Stimulated activated CD8-positive, alpha-beta memory T cell treated with anti-CD3 and anti-CD28 coated beads, Interleukin-4, amount 100 ng/mL, for 4 hours (primary cell): ENCODE measurements at places on chromosomes 13 and 19.

- DNase-seq = no peak
Observed at GRCh38 chr13:41006306-41006705, 12.8 kb downstream of the ELF1 start.

DNA sequence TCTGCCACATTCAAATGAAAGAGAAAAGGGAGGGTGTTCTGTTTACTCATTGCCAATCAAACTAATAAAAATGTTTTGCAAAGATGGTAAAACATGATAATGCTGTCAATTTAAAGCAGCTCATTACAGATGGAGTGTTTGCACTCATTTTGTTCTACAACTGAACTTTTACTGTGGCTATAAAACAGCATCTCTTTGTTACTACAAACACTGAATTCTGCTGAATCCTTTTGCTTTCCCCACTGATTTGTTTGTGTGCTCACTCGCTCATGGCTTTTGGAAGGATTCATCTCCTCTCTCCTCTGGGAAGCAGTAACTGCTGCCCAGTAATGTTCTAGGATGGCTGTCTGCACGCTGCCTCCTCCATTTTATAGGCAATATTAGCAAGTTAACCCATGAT, 434.5 kb downstream of the PCDH9 start:
- no peak for DNase-seq

GRCh38 chr13:98065468-98065867, 77.4 kb upstream of the FARP1 start:
- DNase-seq = no peak

- DNase-seq = no peak
Observed at GRCh38 chr19:42421591-42422031, 5.6 kb downstream of the LIPE start.

GRCh38 chr13:113005076-113005865, 36.3 kb downstream of the MCF2L start:
- DNase-seq = no peak

DNA sequence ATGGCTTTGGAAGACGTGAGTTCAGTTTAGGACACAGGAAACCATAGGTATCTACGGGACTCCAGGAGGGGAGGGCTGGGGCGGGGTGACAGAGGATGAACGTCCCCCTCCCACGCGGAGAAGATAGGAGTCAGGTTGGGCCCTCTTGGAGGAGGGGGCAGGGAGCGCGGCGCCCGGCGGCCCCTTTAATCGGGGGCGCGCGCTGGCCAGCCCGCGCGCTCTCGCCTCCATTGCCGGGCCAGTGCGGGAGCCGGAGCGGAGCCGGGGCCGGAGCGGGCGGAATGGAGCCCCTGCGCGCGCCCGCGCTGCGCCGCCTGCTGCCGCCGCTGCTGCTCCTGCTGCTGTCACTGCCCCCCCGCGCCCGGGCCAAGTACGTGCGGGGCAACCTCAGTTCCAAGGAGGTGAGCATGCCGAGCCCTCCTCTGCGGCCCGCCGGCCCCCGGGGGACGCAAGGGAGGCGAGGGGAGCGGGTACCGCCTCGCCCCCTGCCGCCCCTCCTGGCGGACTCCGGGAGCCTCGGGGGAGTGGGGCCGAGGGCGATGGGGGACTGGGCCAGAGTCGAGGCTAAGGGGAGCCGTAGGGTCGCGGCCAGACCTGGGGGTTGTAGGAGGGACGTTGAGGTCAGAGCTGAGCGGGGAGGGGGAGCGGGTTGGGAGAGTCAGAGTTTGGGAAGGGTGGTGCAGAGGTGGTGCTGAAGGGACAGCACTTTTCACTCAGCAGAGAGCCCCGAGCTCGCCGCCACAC, at the start of gene TMEM145:
TMEM145 (plus strand) TSS at position 214 of the 744 bp plus-strand sequence; CDS start at position 282, 68 bp downstream.
- DNase-seq = no peak

DNA sequence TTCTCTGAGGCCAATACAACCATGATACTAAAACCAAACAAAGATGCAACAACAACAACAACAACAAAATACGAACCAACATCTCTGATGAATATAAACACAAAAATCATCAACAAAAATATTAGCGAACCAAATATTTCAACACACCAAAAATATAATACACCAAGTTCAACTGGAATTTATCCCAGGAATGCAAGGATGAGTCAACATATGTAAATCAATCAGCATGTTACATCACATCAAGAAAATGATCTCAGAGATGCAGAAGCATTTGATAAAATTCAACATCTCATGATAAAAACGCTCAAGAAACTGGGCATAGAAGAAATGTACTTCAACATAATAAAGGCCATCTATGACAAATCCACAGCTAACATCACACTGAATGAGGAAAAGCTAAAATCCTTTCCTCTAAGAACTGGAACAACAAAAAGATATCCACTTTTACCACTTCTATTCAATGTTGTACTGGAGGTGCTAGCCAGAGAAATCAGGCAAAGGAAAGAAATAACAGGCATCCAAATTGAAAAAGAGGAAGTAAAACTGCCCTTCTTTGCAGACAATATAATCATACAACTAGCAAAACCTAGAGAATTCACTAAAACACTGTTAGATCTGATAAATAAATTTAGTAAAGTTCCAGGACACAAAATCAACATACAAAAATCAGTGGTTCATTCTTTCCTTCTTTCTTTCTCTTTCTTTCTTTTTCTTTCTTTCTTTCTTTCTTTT, 2448.7 kb upstream of the PCDH20 start:
- no peak for DNase-seq

DNA sequence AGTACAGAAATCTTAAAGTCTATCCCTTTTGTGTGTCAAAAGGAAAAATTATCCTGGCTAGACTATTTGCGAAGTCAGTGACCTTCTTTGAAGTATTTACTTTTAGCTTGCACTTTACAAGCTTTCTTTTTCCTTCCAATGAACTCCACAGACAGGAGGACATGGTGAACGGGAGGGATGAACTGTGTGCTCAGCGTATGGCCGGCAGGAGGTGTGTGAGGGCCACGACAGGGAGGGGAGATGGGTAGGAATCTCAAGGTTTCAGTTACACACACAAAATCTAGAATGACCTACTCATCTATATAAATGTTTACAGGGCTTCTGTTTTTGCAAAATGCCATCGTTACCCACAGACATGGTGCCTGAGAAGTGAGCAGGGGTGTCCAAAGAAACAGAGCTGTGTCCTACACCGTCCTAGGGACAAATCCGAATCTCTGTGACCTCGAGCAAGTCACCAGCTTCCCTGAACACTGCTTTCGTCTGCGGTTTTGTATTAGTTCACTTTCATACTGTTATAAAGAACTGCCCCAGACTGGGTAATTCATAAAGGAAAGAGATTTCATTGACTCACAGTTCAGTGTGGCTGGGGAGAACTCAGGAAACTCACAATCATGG, 537.2 kb downstream of the LIG4 start:
- no peak for DNase-seq

- no peak for DNase-seq
Observed at GRCh38 chr19:1336079-1336684, 47.5 kb upstream of the NDUFS7 start.

DNA sequence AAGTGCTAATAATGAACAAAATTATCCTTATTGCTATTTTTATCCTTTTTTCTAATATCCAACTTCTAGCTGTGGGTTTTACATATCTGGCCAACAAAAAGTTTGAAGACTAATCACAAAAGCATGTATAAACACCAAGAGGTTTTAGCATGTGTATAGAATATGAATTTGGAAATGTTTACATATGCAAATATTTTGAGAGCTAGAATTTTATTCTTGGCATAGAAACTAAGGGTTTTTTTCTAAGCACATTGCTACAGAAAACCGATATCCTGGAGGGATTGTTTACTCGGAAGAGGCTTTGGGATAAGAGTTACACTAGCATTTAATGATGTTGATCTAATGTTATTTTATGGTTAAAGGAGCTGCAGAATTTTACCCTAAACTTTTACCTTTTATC, 392.1 kb downstream of the EFNB2 start:
- no peak for DNase-seq

DNA sequence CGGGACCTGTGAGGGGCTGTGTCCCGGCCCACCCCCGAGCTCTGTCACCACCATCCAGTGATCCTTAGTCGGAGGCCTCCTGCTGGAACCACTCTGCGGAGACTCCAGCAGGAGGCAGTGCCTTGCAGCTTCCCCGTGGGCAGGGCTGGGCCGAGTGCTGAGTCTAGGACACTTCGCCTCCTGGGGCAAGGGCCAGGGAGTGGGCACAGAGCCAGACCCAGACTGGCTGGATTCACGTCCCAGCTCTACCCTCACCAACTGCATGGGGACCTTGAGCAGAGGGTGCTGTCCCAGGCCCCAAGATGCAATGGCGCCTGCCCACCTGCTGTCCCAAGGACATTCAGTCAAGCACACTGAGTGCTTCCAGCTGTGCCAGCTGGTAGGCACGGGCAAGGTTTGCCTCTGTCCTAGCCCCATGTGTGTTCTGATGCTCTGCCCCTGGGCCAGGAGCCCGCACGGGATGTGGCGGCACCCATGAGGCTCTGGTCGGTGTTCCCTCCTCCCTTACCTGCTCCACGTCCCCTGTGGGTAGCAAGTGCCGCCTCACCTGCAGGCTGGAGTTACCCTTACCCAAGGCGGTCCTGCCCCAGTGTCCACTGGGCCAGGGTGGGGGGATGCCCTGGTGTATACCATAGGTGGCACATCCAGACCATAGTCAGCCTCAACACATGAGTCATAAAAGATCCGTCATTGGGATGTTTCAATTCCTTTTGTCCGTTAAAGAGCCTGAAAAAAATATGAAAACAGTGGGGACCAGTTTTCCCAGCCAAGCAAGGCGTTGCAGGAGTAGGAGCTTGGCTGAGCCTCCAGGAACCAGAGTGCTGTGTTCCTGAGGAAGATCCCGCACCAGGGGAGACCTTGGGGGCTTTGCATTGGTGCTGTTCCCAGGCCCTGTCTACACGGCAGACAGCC, 7.4 kb downstream of the FZR1 start:
- no peak for DNase-seq

DNA sequence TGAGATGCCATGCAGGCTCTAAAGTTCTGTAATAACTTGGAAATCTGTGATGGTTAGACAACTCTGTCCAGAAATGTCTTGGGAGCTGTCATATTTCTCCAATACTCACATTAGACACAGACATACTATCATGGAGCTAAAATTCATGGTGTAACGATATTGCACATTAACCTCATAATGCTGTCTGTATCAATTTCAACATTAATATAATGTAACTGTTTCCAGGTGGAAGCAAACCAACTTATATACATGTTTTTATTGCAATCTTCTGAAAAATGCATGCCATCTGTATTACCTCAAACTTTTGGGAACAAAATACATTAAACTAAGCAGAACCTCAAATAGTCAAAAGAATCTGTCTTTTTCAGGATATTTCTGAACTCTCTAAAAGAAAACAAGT, 14.7 kb upstream of the SPART start:
- no peak for DNase-seq

GRCh38 chr19:2140138-2140569, 11.2 kb downstream of the AP3D1 start:
- no peak for DNase-seq

DNA sequence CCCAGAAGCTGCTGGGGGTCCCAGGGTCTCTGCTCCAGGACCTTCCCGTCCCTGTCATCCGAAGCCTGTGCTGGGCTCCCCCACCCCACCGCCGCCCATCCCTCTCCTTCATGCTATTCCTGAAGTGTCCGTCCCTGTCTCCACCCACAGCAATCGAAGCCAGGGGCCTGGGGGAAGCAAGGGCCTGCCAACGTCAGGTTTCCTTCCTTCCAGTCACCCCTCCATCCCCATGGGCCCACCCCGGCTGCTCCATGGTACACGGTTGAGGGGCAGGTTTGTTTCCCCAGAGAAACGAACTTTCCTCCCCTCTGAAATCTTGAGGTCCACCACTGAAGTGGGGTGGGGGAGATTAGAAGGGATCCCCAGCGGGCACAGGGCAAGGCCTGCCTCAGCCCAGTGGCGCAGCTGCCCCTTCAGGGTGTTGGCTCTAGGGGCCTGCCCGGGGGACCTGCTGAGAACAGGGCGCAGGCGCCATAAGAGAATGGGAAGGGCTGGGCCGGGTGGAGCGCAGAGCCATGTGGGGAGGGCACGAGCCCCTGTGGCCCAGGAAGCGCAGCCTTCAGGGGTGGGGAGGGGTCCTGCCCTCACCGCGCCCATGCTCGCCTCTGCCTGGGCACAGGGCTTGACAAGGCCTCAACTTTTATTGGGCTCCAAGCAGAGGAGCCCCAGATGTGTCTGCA, 16.1 kb downstream of the CEBPG start:
- no peak for DNase-seq

- no peak for DNase-seq
Observed at GRCh38 chr13:73870036-73870741, 264.0 kb downstream of the KLF12 start.

DNA sequence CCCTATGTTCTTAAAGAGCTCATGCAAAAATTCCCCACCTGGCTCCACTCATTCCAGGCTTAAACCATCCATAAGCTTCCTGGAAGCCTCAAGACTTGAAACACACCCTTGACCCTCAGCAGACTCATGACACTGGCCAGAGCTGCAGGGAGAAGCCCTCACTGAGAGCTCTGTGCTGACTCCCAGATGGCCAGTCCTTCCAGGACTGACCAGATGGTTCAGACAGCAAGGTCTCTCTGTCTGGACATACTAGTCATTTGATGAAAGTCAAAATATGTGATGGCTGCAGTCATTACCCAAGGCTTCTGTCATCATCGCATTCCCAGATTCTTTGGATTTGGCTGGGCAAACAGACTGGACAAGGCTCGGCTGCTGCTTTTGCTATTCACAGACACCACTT, 397.4 kb downstream of the FOXO1 start:
- no peak for DNase-seq

DNA sequence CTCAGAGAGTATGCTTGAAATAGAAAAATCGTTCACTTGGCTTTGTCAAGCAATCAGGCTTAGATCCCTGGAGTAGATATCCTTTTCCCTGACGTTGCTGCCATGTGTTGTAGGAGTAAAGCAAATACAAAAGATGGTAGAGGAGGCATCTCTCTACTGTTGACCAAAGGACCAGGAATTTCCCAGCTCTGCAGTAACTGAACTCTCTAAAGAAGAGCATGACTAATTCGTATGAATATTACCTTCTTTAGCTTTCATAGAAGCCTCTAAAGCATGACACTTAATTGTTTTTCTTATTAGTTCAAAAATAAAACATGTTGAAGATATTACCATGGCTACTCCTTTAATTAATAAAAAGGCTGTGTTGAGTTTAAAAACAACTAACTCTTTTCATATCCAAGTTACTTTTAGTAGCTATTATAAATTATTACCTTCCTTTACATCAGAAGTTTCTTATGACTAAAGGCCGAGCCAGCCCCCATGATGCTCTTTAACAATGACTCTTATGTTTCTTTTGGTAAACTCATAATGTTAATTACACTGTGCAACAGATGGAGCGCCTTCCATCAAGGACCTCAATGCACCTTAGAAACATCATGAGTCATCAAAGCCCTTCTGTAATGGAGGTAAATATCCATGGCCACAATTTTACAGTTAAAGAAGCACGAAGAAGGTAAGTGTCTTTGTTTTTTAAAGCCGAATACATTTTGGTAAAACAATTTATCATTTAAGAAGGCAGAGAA, 352.4 kb downstream of the KLF5 start:
- DNase-seq = no peak

DNA sequence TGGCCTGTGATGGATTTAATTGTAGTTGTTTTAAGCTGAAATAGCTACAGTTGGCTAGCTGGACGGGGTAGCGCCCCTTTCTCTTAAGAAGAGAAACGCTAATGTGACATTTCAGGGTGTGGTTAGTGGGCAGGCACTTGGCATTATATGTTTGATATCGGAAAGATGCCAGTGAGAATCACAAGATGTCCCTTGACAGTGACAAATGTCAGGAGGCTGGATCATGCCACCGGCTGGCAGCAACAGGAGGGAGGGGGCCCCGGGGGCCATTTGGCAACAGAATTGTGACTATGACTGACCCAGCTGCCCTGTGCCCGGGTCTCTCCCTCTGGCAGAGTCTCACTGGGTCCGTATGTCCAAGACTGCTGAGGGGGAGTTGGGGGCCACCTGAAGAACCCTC, 4.7 kb downstream of the DCAF15 start:
- DNase-seq = no peak
